ENCODE measurements at places on chromosomes 5 and 9.

- no peak for DNase-seq
These were observed 11.9 kb downstream of the CMBL start for GRCh38 chr5:10295619-10296326.

DNA sequence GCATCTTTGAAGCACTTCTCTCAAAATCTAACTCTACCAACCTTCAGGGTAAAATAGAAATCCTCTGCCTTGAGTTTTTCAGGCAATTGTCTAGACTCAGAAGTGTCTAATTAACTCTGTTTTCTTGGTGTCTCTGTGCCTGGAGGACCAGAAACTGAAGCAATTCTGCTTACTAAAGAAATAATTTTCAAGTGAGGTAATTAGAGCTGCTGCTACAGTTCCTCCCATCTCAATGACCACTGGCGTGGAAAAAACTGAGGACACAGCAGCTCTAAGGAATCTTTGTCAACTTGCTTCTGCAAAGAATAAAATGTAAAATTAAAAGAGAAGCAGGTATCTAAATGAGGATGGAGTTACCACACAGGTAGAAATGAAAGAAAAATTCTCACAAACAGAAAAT, 785.0 kb downstream of the PRELID2 start:
- DNase-seq = no peak

DNA sequence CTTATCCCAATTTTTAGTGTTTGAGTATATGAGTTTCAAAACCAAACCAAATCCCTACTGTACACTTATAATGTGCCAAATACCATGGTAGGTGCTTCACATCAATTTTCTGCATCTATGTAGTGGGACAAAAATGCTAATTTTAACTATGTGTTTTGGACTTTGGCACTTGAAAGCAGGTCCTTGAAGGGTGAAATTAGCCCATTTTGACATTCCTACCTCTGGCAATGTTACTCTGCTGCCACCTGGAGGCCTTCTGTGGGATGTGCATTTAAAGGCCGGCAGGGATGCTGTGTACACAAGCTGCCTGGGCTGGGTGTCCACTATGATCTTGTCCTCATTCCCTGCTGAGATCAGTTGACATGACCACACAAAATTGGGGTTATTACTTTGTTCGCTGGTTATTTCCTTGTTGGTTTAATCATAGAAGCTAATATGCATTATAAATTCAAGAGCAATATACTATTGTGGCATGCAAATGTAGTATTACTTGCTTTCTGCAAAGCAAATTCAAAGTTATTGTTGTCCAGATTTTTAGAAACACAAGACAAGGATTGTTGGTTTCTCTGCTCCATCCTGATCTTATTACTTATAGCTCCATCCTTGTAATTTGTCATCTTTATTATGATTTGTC, 166.8 kb downstream of the ARHGEF28 start:
- DNase-seq = peak; percentile 86

- DNase-seq = no peak
These were observed 106.0 kb downstream of the SEMA6A start for GRCh38 chr5:116468583-116468982.

GRCh38 chr5:151081431-151082281, 822 bp upstream of the TNIP1 start:
- DNase-seq = peak; percentile 83

- no peak for DNase-seq
These were observed 14.1 kb downstream of the SLC25A25 start for GRCh38 chr9:128082151-128082550.

- no peak for DNase-seq
These were observed 232.3 kb downstream of the FANCC start for GRCh38 chr9:95085036-95085770.

DNA sequence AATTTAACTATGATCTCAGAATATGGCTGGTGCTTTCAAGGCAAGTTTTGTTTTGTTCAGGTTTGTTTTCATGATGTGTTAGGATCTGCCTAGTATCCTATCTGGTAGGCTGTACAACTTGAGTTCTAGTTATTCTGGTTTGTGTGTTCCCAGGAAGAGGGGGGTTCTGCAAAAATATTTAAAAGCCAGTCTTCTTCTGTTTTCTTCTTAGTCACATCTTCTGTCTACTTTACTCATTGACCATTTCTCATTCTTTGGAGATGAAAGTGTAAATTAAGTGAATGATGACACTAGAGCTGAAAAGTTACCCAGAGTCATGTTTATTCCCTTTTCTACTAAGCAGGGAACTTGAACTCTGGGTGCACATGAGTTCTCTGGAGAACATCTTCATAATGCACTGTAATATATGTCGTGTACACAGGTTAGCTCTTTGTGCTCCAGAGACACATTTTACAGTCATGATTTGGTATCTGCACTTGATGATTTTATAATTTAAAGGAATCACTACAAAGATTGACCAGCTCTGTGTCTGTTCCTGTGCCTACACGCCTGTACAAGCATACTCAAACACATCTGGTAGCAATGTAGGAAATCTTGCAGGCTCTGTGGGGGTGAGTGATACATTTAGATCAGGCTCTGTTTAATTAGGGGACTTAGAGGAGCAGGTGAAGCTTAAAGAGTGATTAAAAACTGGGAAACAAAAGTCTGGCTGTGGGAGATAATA, 5.0 kb downstream of the SMAD5 start:
- DNase-seq = no peak

- DNase-seq = no peak
These were observed 10.4 kb downstream of the ABLIM3 start for GRCh38 chr5:149151717-149152116.

- DNase-seq = no peak
These were observed 597.9 kb upstream of the ADAMTS16 start for GRCh38 chr5:4542145-4542778.

DNA sequence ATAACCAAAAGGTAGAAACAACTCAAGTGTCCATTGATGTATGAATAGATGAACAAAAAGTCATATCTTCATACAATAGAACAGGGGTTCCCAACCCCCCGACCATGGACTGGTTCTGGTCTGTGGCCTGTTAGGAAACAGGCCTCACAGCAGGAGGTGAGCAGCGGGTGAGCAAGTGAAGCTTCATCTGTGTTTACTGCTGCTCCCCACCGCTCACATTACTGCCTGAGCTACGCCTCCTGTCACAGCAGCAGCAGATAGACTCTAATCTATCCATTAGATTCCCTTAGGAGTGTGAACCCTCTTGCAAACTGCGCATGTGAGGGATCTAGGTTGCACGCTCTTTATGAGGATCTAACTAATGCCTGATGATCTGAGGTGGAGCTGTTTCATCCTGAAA, 478.0 kb downstream of the BRINP1 start:
- no peak for DNase-seq

DNA sequence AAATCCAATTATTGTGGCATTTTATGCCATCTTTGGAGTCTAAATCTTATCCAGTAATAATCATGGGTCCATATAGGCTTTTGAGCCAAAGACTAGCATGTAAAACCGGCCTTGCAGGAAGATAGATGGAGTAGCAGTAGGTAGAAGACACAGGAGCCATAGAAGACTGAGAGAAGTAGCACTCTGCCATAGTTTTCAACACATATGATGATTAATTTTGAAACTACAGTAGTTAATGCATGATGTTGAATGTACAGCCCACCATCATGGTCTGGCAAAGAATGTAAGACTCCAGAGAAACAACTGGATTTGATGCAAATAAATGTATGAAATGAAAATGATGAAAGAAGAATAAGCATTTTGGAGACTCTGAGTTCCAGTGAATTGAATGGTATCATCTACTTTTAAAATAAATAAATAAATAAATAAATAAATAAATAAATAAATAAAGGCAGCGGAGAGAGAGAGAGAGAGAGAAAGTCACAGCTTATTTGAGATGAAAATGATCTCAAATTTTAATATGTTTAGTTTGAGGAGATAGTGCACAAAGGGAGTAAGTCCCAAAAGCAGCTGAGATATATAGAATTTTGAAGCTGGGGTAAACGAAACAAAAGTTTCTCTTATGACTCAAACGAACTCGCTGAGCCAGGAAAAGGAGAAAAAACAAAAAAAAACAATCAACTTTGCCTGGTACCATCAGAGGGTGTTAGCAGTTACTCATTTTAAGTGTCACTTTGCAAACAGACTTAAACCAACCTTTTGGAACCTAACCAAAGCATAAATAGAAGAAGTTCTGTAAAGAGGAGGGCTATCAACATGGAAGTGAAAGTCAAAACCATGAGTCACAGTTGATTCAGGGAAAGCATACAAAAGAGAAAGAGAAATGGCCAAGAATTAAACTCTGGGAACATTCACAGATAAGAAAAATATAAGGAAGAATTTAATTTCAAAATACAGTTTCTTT, 388.7 kb downstream of the CETN3 start:
- peak; percentile 81 for DNase-seq

GRCh38 chr9:36074870-36075532, 38.3 kb downstream of the RECK start:
- peak; percentile 93 for DNase-seq

DNA sequence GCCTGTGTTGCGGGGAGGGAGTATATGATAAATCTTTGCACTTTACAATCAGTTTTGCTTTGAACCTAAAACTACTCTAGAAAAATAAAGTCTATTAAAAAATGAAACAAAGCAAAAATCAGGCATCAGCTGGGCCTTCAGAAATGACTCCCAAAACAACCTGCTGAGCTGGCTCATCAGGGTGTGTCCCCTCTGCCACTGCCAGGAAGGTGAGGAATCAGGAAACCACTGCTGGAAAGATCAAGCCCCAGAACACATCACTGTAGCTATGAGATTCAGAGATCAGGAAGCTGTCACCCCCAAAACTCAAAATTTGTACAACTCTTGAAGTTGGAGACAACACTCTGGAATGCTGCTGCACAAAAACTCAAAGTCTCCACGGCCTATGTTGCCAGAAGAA, 40.5 kb upstream of the TBCA start:
- DNase-seq = no peak

Measured in adipocyte (in vitro differentiated cells).